Endothelial cell of umbilical vein (primary cell): ENCODE measurements at places on chromosomes 12 and 14. TPM values are rescaled to one million over a fixed set of nuclear protein-coding genes. Genes with fewer than 3 reads are reported as not detected.

The AKAP5 gene
- total RNA-seq: 0.75 and 1.1 TPM in 2 replicates

The KRT83 gene
- total RNA-seq: not detected in 2 replicates

The JPH4 gene
- total RNA-seq: not detected in 2 replicates

The KCNA5 gene
- total RNA-seq: not detected in 2 replicates

The GOLT1B gene
- 50.5 and 59.4 TPM in 2 replicates for total RNA-seq

The TEP1 gene
- total RNA-seq: 40.3 and 44.6 TPM in 2 replicates

The NFATC4 gene
- total RNA-seq: 88.1 and 88.5 TPM in 2 replicates

The CISTR gene
- total RNA-seq: not detected in 2 replicates

The TRMT5 gene
- 12.6 and 13.5 TPM in 2 replicates for total RNA-seq

The FGD6 gene
- 14.0 and 17.8 TPM in 2 replicates for total RNA-seq

The EGLN3 gene
- total RNA-seq: 0.14 and 0.20 TPM in 2 replicates

The GZMB gene
- total RNA-seq: not detected in 2 replicates

The CLEC2B gene
- total RNA-seq: 16.4 and 18.3 TPM in 2 replicates

The POTEM gene
- total RNA-seq: not detected in 2 replicates

The CD4 gene
- total RNA-seq: not detected in 2 replicates

The ITGA7 gene
- total RNA-seq: 0.84 and 1.0 TPM in 2 replicates

The FIGNL2 gene
- total RNA-seq: 2.4 and 2.5 TPM in 2 replicates
